ENCODE measurements at places on chromosomes 12 and 14.

DNA sequence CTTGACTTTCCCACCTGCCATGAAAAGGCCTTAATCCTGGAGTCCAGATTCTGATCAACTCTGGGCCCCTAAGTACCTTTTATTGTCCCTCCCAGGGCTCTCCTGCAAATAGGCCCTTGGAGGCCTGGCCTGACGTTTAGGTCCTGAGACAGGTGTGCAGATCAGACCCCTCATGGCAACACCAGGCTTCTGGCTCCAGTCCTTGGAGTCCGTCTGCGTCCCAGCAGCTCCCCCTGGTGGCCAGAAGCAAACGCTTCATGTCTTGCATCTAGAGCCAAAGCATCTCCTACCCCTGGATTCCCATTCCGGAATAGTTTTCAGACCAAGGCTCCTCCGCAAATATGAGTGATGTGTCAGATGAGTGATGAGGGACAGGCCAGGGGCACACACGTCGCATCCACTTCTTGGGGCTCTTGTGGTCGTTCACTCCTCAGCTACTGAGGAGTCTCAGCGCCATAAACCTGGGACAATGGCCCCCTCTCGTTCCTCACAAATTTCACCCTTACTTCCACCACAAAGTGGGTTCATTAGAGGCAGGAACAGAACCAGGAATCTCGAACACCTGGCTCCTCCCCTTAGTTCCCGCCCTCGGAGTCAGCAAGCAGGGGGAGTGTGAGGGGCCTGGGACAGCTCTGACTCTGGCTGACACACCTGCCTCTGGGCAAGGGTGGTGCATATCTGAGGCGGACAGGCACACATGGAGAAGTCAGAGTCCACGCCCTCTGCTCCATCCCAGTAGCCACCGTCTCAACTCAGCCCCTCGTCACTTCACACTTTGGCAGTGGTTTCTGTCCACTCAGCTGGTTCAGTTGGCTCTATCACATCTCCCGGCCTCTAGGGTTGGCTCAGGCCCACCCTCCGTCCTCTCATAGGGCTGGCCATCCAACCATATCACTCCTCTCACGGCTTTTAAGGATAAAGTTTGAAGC lies 77.9 kb upstream of the PWP1 start:
- DNase-seq = peak; percentile 55

GRCh38 chr12:80704420-80704819 lies 3.0 kb upstream of the MYF6 start:
- no peak for DNase-seq

DNA sequence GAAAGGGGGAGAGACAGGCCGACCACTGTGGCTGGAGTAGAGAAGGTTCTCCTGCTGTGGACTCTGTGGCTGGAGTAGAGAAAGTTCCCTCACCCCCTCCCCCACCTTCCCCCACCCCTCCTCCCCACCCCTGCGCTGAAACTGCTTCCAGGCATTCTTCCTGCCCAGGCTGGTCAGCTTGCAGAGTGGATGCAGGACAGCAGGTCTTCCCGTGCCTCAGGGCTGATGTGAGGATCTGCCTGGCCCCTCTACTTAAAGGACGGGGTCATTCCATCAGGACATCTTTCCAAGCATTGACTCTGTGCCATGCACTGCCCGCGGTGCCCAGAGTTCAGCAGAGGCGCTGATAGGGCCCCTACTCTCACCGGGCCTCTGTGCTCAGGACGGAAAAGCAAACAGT lies 13.2 kb upstream of the RIMBP2 start:
- DNase-seq = no peak

DNA sequence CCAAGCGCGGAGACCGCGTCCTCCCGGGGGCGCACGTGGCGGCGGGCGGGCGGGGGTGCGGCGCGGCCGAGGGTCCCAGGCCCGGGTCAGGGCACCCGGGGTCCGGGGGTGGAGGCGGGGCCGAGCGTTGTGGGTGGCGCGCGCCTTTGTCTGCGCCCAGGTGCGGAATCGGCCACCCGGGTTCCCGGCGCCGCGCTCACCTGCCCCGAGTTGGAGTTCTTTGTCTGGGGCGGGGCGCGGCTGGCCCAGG lies 50.1 kb downstream of the LRCOL1 start:
- no peak for DNase-seq

DNA sequence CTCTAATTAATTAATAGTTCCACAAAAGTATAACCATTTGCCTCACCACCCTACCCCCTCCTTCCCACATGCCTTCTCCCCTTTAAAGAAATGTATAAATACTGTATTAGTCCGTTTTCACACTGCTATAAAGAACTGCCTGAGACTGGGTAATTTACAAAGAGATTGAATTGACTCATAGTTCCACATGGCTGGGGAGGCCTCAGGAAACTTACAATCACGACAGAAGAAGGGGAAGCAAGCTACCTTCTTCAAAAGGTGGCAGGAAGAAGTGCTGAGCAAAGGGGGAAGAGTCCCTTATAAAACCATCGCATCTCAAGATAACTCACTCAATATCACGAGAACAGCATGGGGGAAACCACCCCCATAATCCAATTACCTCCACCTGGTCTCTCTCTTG lies 8.2 kb upstream of the RESF1 start:
- no peak for DNase-seq

- DNase-seq = no peak
Observed at GRCh38 chr12:132284827-132285741, 44.3 kb downstream of the GALNT9 start.

DNA sequence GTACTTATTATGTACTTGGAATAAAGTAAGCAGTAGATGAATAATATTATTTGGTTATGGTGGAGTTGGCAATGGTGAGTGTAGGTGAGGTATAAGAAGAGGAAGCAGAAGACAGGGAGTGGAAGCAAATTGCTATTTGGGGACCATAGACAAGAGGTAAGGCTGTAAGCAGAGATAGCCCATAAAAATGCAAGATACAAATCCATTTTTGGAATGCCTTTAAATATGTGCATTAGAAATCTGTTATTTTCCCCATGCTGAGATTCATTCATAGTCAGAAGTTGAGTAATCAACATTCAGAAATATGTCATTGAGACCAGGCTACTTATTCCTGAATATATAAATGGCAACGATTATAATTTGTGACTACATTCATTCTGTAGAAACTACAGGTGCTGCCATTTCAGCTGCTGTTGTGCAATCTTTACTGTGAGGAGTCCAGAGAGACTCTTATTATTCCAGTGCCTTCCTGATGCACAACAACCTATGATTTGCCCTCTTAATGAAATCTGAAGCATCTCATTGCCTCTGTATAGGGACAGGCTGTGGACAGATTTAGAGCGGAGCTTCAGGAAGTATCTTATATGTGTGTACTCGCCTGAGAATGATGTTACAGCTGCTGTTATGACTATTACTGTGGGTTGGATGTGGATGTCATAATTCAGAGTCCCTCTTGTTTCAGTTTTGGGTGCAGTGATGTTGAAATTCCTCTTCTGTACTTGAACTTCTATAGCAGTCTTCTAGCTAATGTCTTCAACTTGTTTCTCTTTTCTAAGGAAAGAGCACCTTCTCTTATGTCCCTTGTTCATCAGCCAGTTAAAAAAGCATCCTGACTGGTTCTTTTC lies 173.8 kb downstream of the NAV3 start:
- no peak for DNase-seq

- no peak for DNase-seq
Observed at GRCh38 chr12:40184493-40185302, 40.1 kb upstream of the LRRK2 start.

GRCh38 chr14:105177082-105177481 lies 4.0 kb downstream of the NUDT14 start:
- DNase-seq = no peak

DNA sequence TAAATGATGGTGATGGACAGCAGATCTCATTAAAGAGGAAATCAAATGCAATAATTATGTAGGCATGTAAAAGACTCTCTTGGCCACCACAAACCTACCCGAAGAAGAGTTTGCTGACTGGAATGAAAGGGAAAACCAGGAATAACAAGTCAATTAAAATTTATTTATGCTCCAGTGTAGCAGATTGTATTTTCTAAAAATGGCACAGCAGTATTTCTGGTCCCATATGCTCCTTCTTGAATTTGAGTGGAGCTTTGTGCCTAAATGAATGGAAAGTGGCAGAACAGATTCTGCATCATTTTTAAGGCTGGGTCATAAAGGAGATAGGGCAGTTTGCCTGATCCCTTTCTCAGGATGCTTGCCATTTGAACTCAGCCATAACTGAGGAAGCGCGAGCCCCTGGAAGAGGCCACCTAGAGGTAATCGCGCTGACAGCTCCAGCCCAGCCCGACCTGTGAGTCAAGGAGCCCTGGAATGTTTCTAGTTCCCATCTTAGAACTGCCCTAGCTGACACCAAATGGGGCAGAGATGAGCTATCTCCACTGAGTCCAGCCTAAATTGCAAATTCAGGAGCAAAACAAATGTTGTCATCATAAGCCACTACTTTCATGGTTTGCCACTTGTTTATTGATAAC lies 229.2 kb upstream of the TMTC1 start:
- no peak for DNase-seq

- no peak for DNase-seq
Observed at GRCh38 chr14:88352698-88353097, 29.6 kb upstream of the KCNK10 start.

DNA sequence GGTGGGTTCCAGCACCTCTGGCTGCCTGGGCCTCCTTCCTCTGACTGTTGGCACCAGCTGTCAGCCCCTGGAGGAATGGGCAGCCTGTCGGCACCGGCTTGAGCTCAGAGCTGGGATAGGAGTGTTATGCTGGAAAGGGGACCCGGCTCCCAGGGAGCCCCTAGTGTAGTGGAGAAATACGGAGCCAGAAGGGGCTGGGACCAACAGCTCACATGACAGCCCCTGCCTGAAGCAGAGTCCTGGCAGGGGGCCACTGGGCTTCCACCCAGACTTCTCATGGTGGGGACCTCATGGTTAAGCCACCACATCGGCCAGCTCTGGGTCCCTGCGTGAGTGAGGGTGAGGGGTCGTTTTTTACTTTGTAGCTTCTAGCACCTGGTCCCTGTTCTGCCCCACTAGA lies 174.5 kb downstream of the TSPAN9 start:
- DNase-seq = no peak

DNA sequence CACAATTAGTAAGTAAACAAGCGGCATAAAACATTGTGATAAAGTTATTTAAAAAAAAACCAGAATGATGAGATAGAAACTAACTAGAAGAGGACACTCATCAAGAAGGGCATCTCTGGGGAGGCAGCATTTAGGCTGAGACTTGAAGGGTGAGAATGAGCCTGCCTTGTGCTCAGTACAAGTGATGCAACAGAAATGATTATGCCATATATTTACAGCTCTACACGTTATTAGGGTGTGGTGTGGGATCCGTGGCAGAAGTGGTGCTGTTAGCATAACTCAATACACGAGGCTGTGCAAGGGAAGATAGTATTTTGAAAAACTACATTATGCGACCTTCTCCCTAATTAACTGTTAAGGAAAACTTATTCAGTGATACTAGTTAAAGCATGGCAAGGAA lies 178.5 kb upstream of the ATF7IP start:
- no peak for DNase-seq

- no peak for DNase-seq
Observed at GRCh38 chr12:79347866-79348265, 342.9 kb downstream of the PAWR start.

DNA sequence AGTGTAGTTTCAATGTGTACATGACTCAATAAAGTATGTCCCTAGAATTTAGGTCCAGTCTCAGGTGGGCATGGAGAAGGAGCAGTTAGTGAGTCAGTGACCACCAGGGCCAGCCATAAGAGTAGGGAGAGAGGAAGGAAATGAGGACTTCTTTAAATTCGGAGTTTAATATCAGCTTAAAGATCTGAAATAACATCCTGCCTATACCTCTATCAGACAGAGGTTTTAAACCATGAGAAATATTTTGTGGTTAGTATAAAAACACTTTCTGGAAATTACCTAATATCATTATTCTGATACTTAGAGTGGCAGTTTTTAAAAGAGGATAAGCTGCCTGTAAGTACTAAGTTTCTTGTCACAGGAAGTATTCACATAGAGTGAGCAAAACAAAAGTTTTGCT lies 61.7 kb upstream of the ST8SIA1 start:
- no peak for DNase-seq

GRCh38 chr14:52844262-52845060 lies 53.1 kb upstream of the GNPNAT1 start:
- DNase-seq = no peak

DNA sequence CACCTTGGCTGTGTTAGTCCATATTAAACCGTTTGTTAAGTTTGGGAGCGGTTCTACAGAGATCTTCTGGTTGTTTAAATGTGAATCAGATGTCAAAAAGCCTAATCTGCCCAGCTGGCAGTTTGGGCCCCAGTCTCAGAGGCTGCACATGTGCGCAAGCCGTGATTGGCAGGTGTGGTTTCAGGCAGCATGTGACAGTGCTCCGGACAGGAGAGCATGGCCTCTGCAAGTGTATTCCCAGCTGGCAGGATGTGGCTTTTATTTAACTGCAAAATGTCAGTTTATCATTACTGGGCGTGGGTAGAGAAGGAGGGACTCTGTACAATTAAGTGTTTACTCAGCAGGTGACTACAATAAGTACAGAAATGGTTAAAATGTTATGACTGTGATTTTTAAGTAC lies 77.5 kb downstream of the PELI2 start:
- DNase-seq = no peak

GRCh38 chr14:100305324-100306100 lies 732 bp downstream of the SLC25A29 start:
- peak; percentile 14 for DNase-seq

DNA sequence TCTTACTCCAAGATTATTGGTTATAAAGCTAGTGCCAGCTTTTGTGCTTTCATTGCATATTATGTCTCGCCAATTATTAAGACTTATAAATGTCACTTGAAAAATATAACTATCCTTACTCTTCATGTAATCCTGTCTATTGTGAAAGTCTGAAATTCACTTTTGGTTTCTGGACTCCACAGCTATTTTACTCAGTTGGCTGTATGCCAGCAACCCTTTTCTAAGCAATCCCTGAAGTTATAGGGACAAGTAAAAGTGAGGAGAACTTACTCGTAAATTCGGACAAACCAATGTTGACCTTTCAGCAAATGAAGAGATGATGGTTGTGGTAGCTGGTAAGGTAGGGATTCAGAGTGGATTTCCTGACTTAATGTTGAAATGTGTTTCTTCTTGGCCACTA lies 196.3 kb downstream of the NPAS3 start:
- no peak for DNase-seq

- DNase-seq = no peak
Observed at GRCh38 chr12:30286345-30286926, 409.2 kb downstream of the IPO8 start.

GRCh38 chr12:56062996-56063395 lies 17.0 kb upstream of the ERBB3 start:
- no peak for DNase-seq

GRCh38 chr12:10584415-10584814 lies 29.0 kb downstream of the MAGOHB start:
- DNase-seq = no peak

DNA sequence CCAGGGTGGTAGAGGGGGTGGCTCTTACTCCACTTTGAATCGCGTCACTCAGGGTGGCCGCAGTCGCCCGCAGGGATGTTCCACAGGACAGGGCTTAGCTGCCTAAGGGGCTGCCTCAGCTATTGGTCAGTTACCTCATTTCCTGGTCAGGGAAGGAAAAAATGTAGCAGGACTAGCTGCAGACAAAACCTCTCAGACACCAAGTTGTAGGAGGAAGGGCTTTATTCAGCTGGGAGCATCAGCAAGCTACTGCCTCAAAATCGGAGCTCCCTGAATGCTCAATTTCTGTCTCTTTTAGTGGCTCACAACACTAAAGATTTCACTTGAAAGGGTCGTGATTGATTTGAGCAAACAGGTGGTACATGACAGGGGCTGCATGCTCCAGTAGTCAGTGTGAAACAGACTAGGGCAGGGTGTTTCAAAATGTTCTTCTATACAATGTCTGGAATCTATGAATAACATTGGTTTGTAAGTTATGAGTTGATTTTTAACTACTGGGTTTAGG lies 6.4 kb upstream of the CLEC6A start:
- DNase-seq = no peak

GRCh38 chr12:29146196-29146595 lies 2.9 kb upstream of the FAR2 start:
- DNase-seq = no peak

Data from activated T-helper 1 cell treated with anti-CD3 and anti-CD28 coated beads, Interleukin-12 subunit alpha, Interleukin-12 subunit beta, Interleukin-2, Interleukin-4 antibody, amounts not matched to agents 30 ng/mL and 10 ng/mL and 1 ng/mL, durations not matched to agents 14 hours and 24 hours and 36 hours (primary cell).